ENCODE measurements at places on chromosomes 3 and 15.
A peak's percentile ranks its signal among the peaks of the same experiment; 100 is the strongest.

GRCh38 chr3:133853063-133853924 is 42.4 kb downstream of the RAB6B start:
- no peak for DNase-seq

- DNase-seq, result no peak
These were observed 5.1 kb downstream of the SCAMP2 start for GRCh38 chr15:74868059-74868458.

- peak; percentile 82 for DNase-seq
These were observed 67.1 kb downstream of the APBA2 start for GRCh38 chr15:28952666-28953491.

DNA sequence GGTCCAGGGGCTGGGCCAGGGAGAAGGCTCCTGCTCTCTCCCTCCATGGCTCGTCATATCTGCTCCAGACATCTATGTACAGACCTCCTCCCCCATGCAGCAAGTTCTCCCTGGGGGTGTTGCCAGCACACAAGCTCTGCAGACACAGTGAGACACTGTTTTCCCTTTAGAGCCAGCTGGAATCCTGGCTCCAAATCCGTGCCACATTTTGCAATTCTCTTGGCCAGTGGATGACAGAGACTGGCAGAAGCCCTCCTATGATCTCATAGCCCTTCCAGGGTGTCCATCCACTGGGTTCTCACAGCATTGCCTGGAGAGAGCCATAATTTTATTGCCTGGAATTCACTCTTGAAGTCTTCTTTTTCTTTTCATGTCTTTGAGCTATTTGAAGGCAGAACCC is 203.9 kb downstream of the TLE3 start:
- no peak for DNase-seq

DNA sequence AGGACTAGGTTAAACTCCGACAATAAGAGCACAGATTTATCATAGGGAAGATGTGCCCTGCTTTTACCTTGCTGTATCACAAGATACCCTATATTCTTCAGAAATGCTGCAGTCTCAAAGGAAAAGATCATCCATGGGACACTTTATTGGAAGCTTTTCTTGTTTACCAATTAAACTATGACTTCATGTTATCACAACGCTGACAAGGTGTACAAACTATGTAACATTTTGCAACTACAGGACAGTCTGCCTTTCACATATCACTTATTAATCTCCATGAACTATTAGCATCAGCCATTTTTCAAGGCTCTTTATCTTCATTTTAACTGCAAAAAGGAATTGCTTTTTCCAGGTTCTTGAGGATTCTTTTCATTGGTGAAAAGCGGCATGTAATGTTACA is 34.0 kb downstream of the CBLB start:
- no peak for DNase-seq

DNA sequence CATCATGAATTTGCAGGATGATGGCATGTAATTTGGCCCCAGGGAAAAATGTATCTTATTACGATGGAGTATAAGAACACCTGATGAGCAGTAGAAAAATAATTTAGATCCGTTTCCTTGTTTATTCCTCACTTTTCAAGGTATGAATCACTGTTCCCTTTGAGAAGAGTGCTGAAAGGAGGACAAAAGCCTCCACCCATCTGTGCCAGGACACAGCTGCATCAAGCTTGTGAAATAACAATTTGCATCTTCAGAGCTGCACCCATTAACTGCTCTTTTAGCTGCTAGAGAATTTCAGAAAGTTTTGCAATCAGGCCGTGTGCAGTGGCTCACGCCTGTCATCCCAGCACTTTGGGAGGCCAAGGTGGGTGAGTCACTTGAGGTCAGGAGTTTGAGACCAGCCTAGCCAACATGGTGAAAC is 9.6 kb downstream of the CLDND1 start:
- DNase-seq, result no peak

GRCh38 chr3:123034120-123034519 is 6.6 kb upstream of the SEMA5B start:
- no peak for DNase-seq

DNA sequence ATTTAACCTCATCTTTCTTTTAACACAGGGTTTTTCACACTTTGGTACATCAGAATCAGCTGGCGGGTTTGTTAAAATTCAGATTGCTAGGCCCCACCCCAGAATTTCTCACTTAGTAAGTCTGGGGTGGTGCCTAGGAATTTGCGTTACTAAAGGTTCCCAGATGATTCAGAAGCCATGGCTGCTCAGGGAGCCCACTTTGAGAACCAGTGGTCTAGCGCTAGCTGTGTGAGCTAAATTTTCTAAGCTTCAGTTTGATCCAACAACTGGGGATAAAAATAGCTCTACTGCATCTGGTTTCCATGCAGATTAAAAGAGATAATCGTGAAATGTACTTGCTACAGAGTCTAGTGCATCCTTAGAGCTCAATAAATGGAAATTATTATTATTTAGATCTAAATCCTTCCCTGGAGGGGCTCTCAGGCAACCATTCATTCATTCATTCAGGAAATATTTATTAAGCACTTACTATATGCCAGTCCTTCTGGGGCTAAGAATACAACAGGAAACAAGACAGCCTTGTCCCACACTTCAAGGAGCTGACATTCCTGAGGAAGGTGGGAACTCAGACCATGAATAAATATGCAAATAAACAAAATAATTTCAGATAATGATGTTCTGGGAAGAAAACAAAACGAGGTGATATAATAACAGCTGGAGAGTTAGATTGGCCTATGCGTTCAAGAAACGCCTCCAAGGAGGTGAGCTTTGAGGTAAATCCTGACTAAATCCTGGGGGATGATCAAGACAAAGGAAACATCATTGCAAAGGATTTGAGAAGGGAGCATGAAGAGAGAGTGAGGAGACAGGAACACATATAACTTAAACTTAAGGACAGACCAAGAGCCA is 3.9 kb upstream of the CIDEC start:
- no peak for DNase-seq

DNA sequence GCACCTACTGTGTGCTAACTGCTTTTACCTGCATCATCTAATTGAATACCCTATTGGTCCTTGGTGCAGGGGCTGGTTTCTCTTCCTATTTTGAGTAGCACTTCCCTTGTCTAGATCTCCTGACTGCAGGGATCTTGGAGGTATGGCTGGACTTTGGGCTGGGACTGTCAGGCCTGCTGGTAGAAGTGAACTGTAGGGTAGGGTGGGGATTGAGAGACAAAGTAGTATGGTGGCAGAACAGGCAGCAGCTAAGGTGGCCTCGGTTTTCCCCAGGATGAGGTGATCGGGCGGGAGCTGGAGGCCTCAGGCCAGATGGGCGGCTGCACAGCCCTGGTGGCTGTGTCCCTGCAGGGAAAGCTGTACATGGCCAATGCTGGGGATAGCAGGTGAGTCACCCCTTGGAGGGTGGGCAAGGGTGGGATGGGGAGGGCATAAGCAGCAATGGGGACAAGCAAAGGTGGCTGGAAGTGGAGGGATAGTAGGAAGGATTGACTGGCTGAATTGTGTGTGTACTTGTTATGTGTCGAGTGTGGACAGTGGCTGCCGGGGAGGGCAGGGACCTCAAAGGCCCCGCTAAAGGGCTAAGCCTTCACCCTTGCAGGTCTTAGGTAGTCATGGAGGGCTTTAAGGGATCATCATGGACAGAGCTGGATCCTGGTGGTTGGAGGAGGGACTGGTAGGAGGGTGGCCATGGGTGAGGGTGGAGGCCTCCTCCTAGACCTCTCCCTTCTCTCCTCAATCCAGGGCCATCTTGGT is 2.0 kb downstream of the PPM1M start:
- no peak for DNase-seq

DNA sequence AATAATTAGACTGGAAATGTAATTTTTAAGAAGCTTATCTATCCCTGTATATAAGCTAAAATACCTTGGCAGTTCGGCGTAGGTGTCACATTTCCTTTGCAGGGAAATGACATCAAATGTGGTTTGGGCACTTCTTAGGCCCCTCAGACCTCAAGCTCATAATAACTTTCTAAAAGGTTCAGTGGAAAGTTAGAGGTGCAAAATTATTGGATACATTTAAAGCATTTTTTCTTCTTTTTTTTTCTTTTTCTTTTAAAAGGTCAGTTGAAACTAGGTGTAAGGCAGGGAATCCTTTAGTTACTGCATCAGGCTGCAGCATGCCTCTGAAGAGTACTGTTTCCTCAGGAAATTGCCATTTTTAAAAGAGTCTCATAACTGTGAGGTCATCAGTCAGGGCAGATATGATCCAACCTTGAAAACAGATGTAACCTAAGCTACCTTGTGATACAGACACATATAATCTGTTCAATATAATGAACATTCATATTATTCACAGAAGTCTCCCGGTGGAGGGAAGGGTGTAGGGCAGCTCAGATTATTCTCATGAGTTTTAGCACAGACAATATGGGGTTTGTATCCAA is 4.8 kb downstream of the SACM1L start:
- DNase-seq, result no peak

- no peak for DNase-seq
These were observed 123.8 kb upstream of the CMC1 start for GRCh38 chr3:28117598-28117997.

DNA sequence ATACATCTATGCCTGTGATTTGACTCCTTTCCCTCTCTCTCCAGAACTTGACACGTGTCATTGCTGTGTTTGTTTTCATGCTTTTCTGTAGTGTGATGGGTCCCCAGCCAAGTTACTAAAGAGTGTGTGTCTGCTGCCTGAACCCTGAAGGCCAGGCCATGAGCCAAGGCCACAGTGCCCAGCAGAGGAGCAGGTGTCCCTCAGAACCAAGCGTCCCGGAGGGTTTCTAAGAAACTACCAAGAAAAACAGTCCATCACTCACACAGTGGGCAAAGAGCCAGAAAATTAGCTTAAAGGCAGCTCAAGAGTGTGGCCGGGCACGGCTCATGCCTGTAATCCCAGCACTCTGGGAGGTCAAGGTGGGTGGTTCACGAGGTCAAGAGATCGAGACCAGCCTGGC is 35.2 kb downstream of the FBXO45 start:
- DNase-seq, result no peak

DNA sequence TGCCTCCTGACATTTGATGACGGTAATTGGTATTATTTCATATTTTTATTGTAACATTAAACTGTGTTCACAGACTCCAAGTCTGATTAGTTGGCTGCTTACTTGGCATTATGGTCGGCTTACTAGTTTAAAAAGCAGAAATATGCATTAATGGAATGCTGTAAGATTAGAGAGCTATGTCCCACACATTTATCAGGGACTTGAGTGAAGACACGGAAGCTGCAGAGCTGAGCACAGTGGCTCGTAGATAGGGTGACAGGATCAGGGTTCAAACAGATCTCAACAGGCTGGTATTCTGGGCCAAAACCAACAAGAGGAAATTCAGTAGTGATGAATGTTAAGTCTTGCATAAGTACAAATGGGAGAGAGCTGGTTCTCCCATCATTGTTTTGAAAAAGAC is 113.8 kb downstream of the ADAMTSL3 start:
- DNase-seq, result no peak

DNA sequence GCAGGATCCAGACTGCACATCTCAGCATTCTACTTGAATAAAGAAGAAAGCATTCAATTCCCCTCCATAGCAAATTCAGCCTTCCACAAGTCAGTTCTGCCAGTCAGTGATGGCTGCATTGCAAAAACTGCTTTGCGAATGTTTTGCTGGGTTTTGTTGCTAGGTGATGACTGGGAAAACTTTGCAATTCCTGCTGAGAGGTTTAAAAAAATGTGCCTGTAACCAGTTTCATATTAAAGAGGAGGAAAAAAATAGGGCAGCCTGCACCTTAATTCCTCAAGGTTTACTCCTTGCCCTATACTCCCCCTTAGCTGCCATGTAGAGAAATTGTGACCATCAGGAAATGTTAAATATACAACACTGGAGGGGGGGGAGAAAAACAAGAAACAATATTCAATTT is 225.6 kb upstream of the ATP11B start:
- DNase-seq, result no peak

GRCh38 chr15:41417418-41418195 is 712 bp downstream of the RTF1 start:
- no peak for DNase-seq

DNA sequence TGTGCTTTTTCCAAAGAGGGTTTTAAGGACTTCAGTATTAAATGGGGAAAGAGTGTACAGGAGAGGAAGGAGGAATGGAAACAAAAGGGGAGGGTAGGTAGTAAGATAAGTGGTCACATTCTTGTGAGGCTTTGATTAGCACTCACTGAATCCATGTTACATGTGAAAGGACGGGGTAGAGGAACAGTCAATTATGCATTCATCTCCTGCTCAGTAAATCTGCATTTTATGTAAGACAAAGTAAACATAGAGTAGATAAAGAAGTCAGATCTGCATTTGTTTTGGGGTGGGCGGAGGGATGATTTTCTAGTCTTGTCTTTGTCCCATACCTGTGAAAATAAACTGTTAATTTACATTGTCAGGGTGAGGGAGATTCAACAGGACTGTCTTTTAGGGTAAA is 50.8 kb downstream of the SACM1L start:
- DNase-seq, result no peak

GRCh38 chr3:111594205-111594604 is 941 bp downstream of the ZBED2 start:
- DNase-seq, result no peak

- peak; percentile 50 for DNase-seq
These were observed 30.4 kb downstream of the NXPE3 start for GRCh38 chr3:101809178-101810021.

- no peak for DNase-seq
These were observed 302.1 kb upstream of the MME start for GRCh38 chr3:154778057-154778456.
